ENCODE measurements at places on chromosomes 11 and 22.

DNA sequence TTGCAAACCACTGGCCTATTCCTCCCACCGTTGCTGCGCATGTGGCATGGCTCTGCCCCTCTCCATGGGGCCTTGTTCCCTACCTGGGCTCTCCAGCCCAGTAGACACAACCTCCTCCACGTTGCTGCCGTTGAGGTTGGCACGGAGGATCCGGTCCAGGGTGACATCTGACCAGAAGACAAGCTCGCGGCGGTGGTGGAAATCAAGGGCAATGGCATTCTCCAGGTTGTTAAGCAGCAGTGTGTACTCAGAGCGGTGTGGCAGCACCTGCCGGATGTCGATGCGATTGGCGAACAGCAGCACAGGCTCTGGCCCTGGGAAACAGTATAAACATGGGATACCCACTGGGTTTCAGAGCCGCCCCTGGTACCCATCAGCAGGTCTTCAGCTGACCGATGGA, 23.8 kb downstream of the LRP4 start:
- DNase-seq, result no peak

DNA sequence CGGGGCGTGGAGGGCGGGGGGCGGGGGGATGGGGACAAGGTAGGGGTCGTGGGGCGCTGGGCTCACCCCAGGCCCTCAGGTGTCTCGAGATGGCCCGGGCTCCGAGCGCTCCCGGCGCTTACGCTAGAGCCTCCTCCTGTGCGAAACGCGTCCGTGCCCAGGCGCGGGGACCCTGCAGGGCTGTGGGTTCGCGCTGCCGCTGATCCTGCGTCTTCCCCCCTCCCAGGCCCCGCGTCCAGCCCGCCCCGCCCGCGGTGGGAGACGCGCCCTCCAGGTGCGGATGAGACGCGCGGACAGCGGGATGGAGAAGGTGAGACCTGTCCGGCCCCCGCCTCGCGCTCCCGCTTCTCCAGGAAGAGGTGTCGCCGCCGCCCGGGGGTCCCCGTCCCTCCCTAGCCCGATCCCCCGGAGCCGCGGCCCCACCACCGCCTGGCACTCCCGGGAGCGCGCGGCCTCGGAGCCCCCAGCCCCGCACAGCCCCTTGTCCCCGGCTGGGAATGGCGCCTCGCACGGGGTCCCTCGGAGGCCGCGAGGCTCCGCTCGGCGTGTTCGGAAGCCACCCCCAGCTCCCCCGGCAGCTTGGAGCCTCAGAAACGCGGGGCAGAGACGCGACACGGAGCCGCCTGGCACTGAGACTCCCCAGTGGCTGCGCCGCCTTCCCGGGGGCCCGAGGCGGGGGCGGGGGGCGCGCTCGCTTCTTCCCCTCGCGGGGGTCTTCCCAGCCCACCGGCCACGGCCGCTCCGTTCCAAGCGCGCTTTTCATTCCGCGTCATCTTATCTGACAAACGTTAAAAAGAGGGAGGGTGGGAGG, 27.6 kb upstream of the TOLLIP start:
- DNase-seq, result no peak

- DNase-seq, result no peak
These were observed 13.7 kb upstream of the GNB1L start for GRCh38 chr22:19868333-19868732.

DNA sequence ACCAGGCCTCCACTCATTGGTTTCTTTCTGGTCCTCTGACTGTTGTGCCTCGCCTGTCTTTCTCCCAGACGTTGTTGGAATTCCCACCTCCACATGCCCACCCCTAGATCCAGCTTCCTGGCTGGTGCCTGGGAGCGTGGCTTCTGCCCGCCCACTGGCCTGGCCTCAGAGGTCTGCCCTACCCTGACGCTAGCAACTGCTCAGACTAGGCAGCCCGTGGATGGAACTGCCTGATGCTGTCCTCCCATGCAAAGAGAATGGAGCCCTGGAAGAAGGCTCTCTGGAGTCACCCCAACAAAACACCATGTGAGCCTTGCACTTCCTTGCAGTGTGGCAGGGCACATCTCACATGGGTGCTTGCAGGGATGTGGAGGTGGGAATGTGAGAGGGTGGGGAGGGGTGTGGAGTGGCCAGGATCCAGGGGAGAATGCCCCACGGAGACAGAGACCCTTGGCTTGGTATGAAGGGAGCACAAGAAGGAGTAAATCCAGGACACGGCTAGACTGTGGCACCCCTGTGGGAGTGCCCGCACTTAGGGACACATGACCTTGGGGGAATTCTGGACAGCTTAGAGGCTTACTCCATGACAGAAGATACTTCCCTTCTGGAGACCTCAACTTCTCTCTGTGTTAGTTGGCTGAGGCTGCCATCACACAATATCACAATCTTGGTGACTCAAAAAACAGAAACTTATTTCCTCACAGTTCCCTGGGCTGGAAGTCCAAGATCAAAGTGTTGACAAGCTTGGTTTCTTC, 22.5 kb upstream of the ADA2 start:
- no peak for DNase-seq

GRCh38 chr11:830295-831117, 2.2 kb upstream of the CD151 start:
- no peak for DNase-seq

DNA sequence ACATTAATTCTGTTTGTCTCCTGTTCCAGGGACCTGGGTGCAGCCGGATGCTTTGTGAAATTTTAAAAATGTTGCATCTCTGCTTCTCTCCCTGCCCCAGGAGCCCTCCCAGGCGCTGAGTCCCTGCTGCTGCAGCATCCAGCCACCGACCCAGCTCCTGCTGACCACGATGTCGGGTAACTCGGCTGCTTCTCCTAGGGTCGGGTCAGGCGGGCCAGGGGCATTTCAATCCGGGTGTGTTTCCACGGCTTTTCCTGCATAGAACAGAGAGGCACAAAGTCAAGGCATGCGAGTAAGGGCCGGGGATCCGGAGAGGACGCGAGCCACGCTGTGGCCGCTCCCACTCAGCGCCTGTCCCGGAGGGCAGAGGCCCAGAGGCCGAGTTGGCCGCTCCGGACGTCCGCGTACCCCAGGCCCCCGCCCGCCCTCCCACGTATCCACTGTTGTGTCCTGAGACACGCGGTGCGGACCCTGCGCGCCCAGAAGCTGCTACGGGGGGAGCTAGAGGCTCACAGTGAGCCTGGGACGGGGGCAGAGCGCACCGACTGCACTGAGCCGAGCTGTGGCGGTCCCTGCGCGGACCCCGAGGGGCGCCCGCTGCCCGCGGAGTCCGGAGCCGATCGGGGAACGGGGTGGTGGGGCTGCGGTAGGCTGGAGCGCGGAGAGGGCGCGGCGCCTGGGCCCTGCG, at the start of gene POU2AF3:
Gene POU2AF3 (plus strand): TSS at position 134 of the 688 bp plus-strand sequence. CDS start 36 bp downstream, at position 170.
- DNase-seq, result no peak

- DNase-seq, result no peak
These were observed 62.2 kb downstream of the BCL2L13 start for GRCh38 chr22:17700778-17701177.

- no peak for DNase-seq
These were observed 11.9 kb downstream of the HIRA start for GRCh38 chr22:19419464-19420178.

GRCh38 chr11:15775015-15775541, 581.3 kb downstream of the SOX6 start:
- no peak for DNase-seq

DNA sequence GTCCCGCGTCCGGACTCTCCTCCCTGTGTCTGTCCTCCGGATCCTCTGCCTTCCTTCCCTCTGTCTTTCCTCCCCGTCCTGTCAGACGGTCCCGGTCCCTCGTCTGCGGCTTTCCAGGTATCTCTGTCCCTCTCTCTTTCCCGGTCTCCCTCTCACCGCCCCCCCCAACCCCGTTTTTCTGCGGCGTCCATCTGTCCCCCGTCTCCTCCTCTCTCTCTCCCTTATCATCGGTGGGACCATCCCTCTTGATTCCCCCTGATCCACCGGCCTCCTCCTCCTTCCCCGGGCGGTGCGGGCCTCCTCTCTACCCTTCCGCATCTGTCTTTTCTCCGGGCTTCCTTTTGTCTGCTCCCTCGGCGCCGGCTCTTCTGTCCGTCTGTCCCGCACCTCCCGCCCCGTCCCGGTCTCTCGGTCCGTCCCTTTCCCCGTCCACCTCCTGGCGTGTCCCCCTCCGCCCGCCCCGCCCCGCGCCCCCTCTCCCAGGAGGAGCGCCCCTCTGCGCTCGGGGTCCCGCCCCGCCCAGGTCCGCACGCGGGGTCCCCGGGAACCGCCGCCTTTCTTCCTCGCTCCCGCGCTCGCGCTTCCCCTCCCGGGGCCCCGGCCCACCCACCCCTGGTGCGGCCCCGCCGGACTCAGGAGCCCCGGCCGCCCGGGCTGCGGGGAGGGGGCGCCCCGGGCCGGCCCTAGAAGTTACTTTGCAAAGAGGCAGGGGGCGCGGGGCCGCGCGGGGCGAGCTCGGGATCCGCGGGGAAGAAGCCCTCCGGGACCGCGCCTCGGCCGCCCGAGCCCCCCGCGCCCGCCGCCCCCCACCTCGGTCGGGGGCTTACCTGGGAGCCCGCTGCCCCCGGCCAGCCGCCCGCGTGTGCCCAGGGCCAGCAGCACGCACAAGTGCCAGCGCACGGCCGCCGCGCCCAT, 568 bp downstream of the SCUBE1 start:
- no peak for DNase-seq

DNA sequence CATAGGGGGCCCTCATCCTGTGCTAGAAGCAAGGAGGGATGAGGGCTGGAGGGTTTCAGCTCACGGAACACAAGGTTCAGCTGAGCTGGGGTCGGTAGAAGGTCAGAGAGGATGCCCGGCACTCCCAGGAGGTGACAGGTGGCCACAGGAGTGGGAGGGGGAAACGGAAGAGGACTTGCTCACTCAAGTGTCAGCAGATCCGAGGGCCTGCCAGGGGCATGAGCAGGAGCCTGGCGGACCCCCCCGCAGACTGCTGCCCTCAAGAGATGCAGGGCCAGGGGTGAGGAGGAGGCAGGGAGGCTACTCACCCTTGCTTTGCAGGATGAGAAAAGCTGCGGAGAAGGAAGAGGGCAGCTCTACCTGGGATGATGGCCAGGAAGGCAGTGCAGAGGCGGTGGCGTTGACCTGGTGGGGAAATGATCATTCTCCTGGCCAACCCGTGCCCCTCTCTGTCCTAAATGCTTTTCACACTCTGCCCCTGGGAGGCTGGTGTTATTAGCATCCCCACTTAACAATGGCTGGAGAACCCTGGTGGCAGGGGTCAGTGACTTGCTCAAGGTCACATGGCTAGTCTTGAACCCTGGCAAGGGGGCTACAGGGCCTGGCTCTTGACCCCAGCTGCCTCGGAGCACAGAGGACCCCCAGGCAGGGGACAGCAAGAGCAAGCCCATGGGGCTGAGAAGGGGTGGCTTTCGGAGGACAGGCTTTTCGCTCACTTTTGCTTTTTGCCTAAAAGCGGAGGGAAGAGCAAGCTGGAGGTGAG, 30.1 kb upstream of the CSNK1E start:
- DNase-seq, result no peak

GRCh38 chr11:114587398-114587953, 8.1 kb downstream of the NXPE4 start:
- no peak for DNase-seq

DNA sequence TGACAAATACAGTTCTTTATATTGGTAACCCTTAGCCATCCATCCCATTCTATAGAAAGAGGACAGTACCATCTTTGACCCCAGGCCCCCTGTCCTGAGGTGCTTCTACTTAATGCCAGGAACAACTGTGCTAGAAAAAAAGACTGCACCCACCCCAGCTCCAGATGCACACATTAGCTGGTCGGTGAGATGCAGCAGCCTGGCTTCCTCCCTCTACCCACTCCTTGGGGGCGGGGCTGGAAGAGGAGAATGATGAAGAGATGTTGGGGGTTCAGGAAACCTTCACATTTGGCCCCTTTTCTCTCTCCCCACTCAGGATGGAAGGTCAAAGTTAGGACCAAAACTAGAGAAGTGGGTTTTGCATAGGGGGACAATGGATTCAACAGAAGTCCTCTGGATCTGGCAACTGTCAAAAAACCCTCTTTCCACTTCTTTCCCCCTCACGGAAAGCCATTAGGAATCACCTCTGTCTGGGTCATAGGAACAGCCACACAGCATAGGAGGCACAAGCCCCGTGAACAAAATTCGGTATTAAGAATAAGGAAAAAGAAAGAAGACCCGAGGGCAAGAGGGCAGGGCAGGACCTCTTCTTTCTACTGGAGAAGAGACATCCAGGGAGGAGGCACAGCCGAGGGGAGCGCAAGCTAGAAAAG, 755 bp downstream of the NRIP3 start:
- DNase-seq, result no peak

GRCh38 chr11:83823461-83824025, 537.4 kb upstream of the CCDC90B start:
- DNase-seq, result no peak

DNA sequence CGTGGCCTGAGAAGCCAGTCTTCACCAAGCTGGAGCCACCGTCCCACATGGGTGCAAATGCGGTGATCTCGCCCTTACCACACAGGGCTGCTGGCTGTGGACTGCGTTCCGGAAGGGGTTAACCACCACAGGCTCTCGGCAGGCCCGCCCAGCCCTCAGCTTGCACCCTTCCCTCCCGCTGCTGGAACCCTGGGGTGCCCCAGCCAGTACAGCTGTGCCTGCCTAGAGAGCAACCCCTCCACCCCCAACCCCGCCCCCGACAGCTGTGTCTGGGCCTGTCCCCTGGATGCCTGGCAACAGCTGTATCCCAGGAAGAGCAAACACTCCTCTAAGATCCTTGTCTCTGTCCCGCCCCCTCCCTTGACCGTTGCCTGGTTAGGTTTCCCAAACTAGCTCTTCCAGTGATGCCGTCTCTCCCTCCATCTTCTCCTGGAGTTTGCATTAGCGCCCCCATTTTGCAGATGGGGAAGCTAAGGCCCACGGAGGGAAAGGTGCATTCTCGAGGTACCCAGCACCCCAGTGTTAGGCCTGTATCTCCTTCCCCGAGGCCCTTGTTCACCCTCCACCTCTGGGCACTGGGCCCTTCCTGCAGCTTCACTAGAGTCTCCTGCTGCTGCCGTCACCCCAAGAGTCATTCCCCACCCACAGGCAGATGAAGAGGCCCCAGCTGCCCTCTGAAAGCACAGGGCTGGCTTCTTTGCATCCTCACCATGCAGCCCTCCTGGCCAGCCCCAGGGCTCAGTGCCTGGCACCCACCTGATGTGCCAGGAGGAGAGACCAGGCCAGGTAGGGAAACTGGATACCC, 12.6 kb upstream of the COX8A start:
- no peak for DNase-seq

GRCh38 chr11:32105871-32106560, 15.1 kb downstream of the RCN1 start:
- no peak for DNase-seq

- DNase-seq, result no peak
These were observed 20.9 kb upstream of the TMPRSS4 start for GRCh38 chr11:118055966-118056365.

GRCh38 chr11:131025020-131025419, 108.7 kb upstream of the SNX19 start:
- no peak for DNase-seq

All from esophagus squamous epithelium (tissue), 5 donors.